ENCODE measurements at places on chromosomes 7 and 10. TPM values are rescaled to one million over a fixed set of nuclear protein-coding genes. Genes with fewer than 3 reads are reported as not detected.

The NEURL1 gene
- polyA plus RNA-seq, result 1.5 TPM

The OPN4 gene
- polyA plus RNA-seq, result not detected

The C10orf90 gene
- polyA plus RNA-seq, result 29.8 TPM

The HTR5A gene
- polyA plus RNA-seq, result not detected

The BICC1 gene
- 41.2 TPM for polyA plus RNA-seq

The EFCAB10 gene
- polyA plus RNA-seq, result 2.3 TPM

The GIMAP1 gene
- polyA plus RNA-seq, result 4.7 TPM

The OR13A1 gene
- 0.09 TPM for polyA plus RNA-seq

The TAS2R60 gene
- polyA plus RNA-seq, result not detected

The GPR22 gene
- 0.13 TPM for polyA plus RNA-seq

The AHR gene
- 58.9 TPM for polyA plus RNA-seq

The DNAJC1 gene
- polyA plus RNA-seq, result 32.6 TPM

The GLI3 gene
- polyA plus RNA-seq, result 30.7 TPM

The TMEM196 gene
- polyA plus RNA-seq, result 0.07 TPM

The AGMO gene
- 0.41 TPM for polyA plus RNA-seq

The CLDN4 gene
- 99.4 TPM for polyA plus RNA-seq

The IFIT1B gene
- polyA plus RNA-seq, result 0.67 TPM

The UFSP1 gene
- polyA plus RNA-seq, result 2.1 TPM

The ACBD7 gene
- 7.6 TPM for polyA plus RNA-seq

The WDR91 gene
- polyA plus RNA-seq, result 59.3 TPM

The GFRA1 gene
- 3.2 TPM for polyA plus RNA-seq

The TMEM106B gene
- 76.3 TPM for polyA plus RNA-seq

The CDHR3 gene
- polyA plus RNA-seq, result 19.0 TPM

The OR6B1 gene
- not detected for polyA plus RNA-seq

The ITGB8 gene
- polyA plus RNA-seq, result 6.6 TPM

The TUBAL3 gene
- polyA plus RNA-seq, result 0.11 TPM

The HOXA11 gene
- polyA plus RNA-seq, result not detected

The LRRD1 gene
- polyA plus RNA-seq, result 0.64 TPM

The PTPRZ1 gene
- polyA plus RNA-seq, result 96.9 TPM

The SEMA3A gene
- polyA plus RNA-seq, result 20.4 TPM

The ASB10 gene
- not detected for polyA plus RNA-seq

The CNTNAP2 gene
- polyA plus RNA-seq, result 35.4 TPM

The RSPH10B2 gene
- 4.4 TPM for polyA plus RNA-seq

The TUBB8 gene
- 0.55 TPM for polyA plus RNA-seq

The PIK3CG gene
- polyA plus RNA-seq, result 3.2 TPM

The WNT16 gene
- not detected for polyA plus RNA-seq

The DNAJC2 gene
- polyA plus RNA-seq, result 50.3 TPM

The PDE6C gene
- 1.8 TPM for polyA plus RNA-seq

The SGCE gene
- polyA plus RNA-seq, result 68.4 TPM

The NPC1L1 gene
- polyA plus RNA-seq, result 0.34 TPM

The EN2 gene
- polyA plus RNA-seq, result not detected

The GIMAP6 gene
- 33.6 TPM for polyA plus RNA-seq

The ZWINT gene
- 89.0 TPM for polyA plus RNA-seq

The RHOBTB1 gene
- 52.6 TPM for polyA plus RNA-seq

The HOXA10 gene
- polyA plus RNA-seq, result 0.34 TPM

The ASB13 gene
- 11.3 TPM for polyA plus RNA-seq

The GDF2 gene
- polyA plus RNA-seq, result 0.20 TPM

The TRIM50 gene
- 0.22 TPM for polyA plus RNA-seq

The C7orf57 gene
- polyA plus RNA-seq, result 3.9 TPM

The FAM180A gene
- polyA plus RNA-seq, result 0.24 TPM

The HGF gene
- polyA plus RNA-seq, result 21.7 TPM

The BMS1 gene
- 20.2 TPM for polyA plus RNA-seq

Measured in left lung (tissue), 14 donors.